ENCODE measurements at places on chromosomes 11 and 22. TPM values are rescaled to one million over a fixed set of nuclear protein-coding genes. Genes with fewer than 3 reads are reported as not detected.

The OR6A2 gene
- 0.19 TPM for total RNA-seq

The DBX1 gene
- total RNA-seq: not detected

The TPBGL gene
- total RNA-seq: 0.74 TPM

The LMO2 gene
- total RNA-seq: not detected

The RIC3 gene
- not detected for total RNA-seq

All from chondrocyte (in vitro differentiated cells).